ENCODE measurements at places on chromosomes 3 and 15. TPM values are rescaled to one million over a fixed set of nuclear protein-coding genes. Genes with fewer than 3 reads are reported as not detected.

- H3K27me3 ChIP-seq = no peaks in the 10 kb centered on the region
- no peak overlapping the region for H3K4me3 ChIP-seq
- H3K36me3 ChIP-seq = peaks cover 7% of the 10 kb centered on the region
- DNase-seq = no peak
Measured at GRCh38 chr3:123618076-123618708, 33.3 kb upstream of the HACD2 start.

- H3K4me1 ChIP-seq = no peaks in the 10 kb centered on the region
- H3K27me3 ChIP-seq = no peaks in the 10 kb centered on the region
- H3K4me3 ChIP-seq = no peak overlapping the region
- DNase-seq = no peak
- H3K27ac ChIP-seq = no peak overlapping the region
Measured at GRCh38 chr3:120119846-120120510, 25.7 kb upstream of the GSK3B start.

Gene ILDR1
- polyA plus RNA-seq = 2.1 TPM

DNA sequence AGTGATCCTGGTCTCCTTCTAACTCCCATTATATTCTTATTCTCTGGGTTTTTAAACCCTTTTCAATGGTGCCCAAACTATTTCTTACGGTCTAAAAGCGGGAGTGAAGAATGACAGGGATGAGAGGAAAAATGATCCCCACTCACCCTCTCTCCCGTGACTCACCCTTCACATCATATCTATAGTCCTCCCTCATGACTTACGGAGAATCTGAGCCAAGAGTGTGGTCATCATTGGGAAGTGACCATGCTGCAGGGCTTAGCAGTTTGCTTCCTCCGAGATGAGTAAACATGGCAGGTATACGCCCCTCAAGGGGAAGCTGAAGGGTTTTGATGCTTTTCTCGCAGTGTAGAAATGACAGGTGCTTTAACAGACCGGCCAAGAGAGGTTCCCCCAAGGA lies 274.0 kb downstream of the RYR3 start:
- no peak overlapping the region for H3K4me3 ChIP-seq
- no peak for DNase-seq
- H3K27ac ChIP-seq = no peak overlapping the region
- no peaks in the 10 kb centered on the region for H3K4me1 ChIP-seq
- no peaks in the 10 kb centered on the region for H3K27me3 ChIP-seq

- no peaks in the 10 kb centered on the region for H3K27me3 ChIP-seq
- no peak for DNase-seq
- H3K4me3 ChIP-seq = no peak overlapping the region
- no peak overlapping the region for H3K27ac ChIP-seq
- H3K36me3 ChIP-seq = peaks cover 66% of the 10 kb centered on the region
- H3K4me1 ChIP-seq = no peaks in the 10 kb centered on the region
Measured at GRCh38 chr3:122546151-122546550, 17.9 kb downstream of the PARP9 start.

GRCh38 chr3:18389108-18389733 lies 35.9 kb downstream of the SATB1 start:
- peaks cover 5% of the 10 kb centered on the region for H3K4me1 ChIP-seq
- DNase-seq = no peak
- no peak overlapping the region for H3K4me3 ChIP-seq
- H3K36me3 ChIP-seq = peaks cover 88% of the 10 kb centered on the region
- no peak overlapping the region for H3K27ac ChIP-seq

DNA sequence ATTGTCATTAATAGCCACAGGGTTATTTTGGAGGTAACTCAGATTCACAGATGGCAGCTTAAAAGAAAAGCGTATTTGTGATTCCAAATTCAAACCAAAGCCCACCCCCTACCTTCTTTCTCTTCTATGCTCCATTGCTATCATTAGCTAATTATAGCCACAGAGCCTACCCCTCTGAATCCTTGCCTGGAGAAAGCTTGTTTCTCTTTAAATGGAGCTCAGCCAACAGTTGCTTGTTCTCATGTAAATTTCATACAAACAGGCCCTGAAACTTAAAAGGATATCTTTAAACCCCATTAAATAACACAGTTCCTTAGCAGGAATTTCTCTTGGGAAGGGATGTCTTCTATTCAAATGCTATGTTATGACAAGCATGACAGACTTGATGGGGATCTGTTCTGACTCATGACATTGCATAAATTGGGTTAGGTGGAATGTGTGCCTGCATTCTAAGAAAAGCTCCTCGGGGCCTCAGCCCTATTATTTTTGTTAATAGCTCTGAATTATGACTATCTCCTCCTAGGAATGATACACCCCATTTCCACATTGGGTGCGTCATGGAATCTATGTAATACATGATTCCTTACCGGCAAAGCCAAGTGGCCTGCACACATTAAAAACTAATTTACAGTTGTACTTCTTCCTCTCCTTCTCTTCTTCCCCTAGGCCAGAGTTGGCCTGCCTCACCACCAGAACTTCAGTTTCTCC lies 265.8 kb downstream of the TAFA4 start:
- no peaks in the 10 kb centered on the region for H3K4me1 ChIP-seq
- no peak overlapping the region for H3K4me3 ChIP-seq
- no peak overlapping the region for H3K27ac ChIP-seq
- no peaks in the 10 kb centered on the region for H3K36me3 ChIP-seq
- H3K27me3 ChIP-seq = no peaks in the 10 kb centered on the region
- no peak for DNase-seq

DNA sequence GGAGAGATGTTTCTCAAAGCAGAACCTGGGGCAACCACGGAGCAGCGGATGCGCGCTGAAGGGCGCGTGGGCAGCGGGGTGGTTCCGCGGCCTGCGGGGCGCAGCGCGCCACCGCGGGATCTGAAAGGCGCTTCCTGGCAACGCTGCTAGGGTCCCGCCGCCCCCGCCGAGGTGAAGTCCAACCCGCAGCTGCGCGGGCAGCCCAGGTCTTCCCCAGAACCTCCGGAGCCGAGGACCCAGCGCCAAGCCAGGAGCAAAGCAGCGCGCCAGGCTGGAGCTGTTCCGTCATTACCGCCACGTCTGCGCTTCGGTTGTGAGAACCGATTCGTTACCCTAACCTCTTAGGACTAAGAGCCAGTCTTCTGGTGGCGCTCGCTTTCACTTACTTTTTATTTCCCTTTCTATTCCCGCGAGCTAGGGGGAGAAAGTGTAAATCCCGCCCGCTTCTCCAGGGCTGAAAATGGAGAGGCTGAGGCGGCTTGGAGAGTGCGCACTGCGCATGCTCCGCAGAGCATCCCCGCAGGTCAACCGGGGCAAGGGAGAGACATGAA lies 3.2 kb upstream of the GABRG3 start:
- no peaks in the 10 kb centered on the region for H3K4me1 ChIP-seq
- DNase-seq = no peak
- no peak overlapping the region for H3K27ac ChIP-seq
- H3K36me3 ChIP-seq = no peaks in the 10 kb centered on the region
- no peak overlapping the region for H3K4me3 ChIP-seq

GRCh38 chr15:27165590-27165989 lies 194.6 kb downstream of the GABRG3 start:
- no peak for DNase-seq
- H3K4me1 ChIP-seq = no peaks in the 10 kb centered on the region
- no peak overlapping the region for H3K27ac ChIP-seq
- H3K4me3 ChIP-seq = no peak overlapping the region

Gene ZKSCAN7
- polyA plus RNA-seq = 5.3 TPM

DNA sequence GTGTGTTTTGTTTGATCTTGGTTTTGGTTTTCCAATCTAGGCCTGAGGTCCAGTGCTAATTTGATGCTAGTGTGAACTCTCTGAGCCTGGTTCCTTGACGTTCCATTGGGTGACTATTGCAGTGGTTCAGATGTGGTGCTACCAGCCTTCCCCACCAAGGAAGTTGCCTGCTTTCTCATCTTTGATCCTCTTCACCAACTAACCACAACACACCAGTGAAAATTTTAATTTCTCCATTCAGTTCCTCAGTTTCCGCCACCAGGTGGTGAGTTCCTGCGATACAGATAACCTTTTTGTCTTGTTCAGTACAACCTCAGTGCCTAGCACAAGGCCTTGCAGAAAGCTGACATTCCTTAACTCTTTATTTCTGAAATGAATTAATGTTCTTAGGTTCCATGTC lies 337.4 kb upstream of the TPRG1 start:
- H3K4me3 ChIP-seq = no peak overlapping the region
- DNase-seq = peak; percentile 6

Gene DNAH1
- polyA plus RNA-seq = 9.0 TPM

GRCh38 chr15:88802250-88802990 lies 816 bp upstream of the ACAN start:
- H3K27ac ChIP-seq = no peak overlapping the region
- no peaks in the 10 kb centered on the region for H3K4me1 ChIP-seq
- DNase-seq = no peak
- no peak overlapping the region for H3K4me3 ChIP-seq
- peaks cover 43% of the 10 kb centered on the region for H3K27me3 ChIP-seq

DNA sequence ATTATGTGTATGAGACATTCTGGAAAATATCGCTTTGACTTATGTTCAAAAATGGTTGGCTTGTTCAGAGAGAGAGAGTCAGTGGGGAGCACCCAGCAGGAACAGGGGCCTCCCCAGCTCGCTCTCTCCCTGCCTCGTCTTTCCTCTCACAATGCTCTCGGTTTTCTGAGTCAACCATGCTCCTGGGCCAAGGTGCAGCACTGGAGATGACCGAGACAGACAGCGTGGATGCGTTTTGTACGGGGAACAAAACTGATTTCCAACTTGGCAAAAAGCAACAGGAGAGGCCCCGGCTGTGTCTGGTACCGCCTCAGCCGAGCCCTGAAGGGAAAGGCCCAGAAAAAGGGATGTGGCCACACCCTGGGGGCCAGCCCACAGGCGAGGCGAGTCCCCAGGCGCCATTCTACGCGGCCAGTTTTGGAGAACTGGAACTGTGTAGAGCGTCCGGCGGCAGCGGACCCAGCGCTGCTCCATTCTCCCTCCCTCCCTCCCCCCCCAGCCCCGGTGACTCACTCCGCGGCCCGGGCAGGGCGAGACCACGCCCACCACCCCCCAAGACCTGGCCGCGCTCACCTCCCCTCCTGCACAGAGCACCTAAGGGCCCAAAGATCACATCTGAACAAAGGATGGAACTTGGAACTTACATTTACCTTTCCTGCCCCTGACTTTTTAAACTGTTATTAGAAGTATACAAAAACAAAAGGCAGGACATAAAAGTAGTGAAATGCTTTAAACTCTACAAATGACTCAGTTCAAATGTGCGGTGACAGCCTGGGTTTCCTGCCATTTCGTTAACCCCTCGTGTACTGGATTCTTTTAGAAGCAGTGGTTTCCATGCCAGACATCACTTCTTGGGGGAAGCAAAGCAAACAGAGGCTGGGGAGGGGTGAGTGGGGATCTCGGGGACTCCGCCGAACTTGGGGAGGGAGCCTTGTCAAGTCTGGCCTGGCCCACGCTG lies 12.7 kb downstream of the ATP10A start:
- H3K27ac ChIP-seq = peak overlapping the region; percentile 75
- no peaks in the 10 kb centered on the region for H3K36me3 ChIP-seq
- DNase-seq = no peak

DNA sequence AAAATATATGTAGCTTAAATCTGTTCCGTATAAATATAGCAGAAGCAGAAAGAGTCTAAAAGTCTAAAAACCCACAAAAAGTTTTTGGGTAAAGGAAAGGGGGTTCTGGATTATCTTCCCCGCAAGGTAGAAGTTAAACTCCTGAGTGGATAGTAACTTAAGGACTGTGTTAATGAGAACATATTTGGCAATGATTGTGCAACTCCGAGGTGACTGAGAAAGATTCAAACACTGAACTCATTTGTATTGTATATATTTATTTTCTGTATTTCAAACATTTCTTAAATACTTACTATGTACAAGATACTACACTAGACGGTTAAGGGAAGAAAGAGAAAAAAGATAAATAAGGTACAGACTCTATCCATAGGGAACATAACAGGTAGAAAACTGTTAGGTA lies 72.7 kb upstream of the PPIB start:
- H3K36me3 ChIP-seq = no peaks in the 10 kb centered on the region
- H3K4me3 ChIP-seq = no peak overlapping the region
- H3K27me3 ChIP-seq = no peaks in the 10 kb centered on the region
- no peak overlapping the region for H3K27ac ChIP-seq
- H3K4me1 ChIP-seq = no peaks in the 10 kb centered on the region

- H3K27ac ChIP-seq = no peak overlapping the region
- no peaks in the 10 kb centered on the region for H3K4me1 ChIP-seq
- H3K36me3 ChIP-seq = no peaks in the 10 kb centered on the region
Measured at GRCh38 chr15:65939901-65940617, 70.8 kb downstream of the RAB11A start.

DNA sequence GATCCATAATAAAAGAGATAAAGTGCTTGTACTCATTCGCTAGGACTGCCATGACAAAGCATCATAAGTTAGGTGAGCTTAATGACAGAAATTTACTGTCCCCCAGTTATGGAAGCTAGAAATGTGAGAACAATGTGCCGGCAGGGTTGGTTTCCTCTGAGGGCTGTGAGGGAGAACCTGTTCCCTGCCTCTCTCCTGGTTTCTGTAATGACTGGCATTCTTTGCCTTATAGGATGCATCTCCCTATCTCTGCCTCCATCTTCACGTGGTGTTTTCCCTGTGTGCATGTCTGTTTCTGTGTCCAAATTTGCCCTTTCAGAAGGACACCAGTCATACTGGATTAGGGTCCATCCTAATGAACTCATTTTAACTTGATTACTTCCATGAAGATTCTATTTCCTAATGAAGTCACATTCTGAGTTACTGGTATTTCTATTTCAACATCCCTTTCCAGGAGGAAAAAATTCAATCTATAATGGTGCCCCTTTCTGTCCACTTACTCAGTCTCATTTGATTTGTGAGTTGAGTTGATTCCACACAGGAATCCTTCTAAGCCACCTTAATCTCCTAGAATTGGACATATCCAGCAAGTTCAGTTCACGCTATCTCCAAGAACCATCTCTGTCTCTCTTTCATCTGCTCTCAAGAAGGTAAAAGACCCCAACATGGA lies 71.2 kb upstream of the LIPC start:
- H3K36me3 ChIP-seq = no peaks in the 10 kb centered on the region
- no peak overlapping the region for H3K4me3 ChIP-seq
- H3K27me3 ChIP-seq = no peaks in the 10 kb centered on the region

Gene TM4SF4
- polyA plus RNA-seq = 0.07 TPM

DNA sequence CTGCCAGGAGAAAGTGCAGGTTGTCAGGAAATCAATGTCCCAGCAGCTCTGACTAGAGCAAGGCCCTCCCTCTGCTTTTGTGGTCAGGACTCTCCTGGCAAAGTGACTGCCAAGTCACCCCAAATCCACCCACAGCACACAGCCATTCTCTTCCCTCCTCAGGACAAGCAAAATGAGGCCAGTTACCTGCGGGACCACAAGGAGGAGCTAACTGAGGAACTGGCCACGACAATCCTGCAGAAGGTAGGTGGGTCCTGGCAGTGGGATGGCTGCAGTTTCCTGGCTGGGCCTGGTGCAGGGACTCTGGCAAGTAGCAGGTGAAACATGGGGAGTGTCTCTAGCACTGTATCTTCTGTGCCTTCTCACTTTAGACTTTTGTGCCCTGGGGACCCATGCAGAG lies 142.5 kb upstream of the EIF1B start:
- no peak overlapping the region for H3K27ac ChIP-seq
- H3K4me1 ChIP-seq = no peaks in the 10 kb centered on the region
- no peaks in the 10 kb centered on the region for H3K27me3 ChIP-seq
- no peak overlapping the region for H3K4me3 ChIP-seq

Gene DNAH12
- polyA plus RNA-seq = 1.2 TPM

Gene NLGN1
- 0.16 TPM for polyA plus RNA-seq
